ENCODE measurements at places on chromosomes 7 and 10.
A peak's percentile ranks its signal among the peaks of the same experiment; 100 is the strongest.

DNA sequence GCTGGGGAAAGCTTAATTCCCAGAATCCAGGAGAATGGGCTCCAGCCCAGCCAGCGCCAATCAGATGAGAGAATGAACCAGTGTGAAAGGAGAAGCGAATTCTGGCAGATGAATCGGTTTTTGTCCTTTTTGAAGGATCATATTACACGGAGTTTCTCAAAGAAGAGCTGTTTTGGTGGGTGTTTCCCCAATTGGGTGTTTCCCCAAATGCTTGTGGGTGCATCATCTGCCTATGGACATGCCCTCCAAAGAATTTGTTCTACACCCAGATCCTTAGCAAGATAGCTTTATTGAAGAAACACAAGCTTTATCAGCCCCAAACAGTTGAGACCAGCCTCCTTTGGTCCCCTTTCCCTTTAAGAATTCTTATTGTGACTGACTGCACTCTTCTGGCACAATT, 186.5 kb upstream of the GPR26 start:
- no peak for DNase-seq

DNA sequence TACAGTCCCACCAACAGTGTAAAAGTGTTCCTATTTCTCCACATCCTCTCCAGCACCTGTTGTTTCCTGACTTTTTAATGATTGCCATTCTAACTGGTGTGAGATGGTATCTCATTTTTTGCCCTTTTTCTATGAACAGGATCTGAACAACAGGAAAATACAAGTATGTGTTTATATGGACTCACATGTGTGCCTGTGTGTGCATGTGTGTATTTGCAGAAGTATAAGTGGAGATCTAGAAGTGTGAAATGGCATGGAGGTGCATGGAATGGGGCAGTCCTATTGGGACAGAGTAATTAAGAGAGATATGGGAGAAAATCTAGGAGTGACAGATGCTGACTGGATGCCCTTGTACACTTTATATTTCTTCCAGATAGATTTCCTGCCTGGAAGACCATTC, 111.6 kb upstream of the PCGF5 start:
- DNase-seq: no peak

- DNase-seq: no peak
These were observed 417.9 kb downstream of the AUTS2 start for GRCh38 chr7:70016044-70016770.

GRCh38 chr7:6395898-6396595, 51.7 kb downstream of the DAGLB start:
- DNase-seq: no peak

DNA sequence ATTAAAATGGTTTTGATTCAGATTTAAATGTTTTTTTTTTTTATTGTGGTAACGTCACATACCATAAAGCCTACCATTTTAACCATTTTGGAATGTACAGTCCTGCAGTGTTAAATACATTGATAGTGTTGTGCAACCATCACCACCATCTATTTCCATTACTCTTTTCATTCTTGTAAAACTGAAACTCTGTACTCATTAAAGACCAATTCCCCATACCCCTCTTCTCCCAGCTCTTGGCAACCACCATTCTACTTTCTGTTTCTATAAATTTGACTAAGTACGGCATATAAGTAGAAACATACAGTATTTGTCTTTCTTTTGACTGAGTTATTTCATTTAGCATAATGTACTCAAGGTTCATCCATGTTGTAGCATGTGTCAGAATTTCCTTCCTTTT, 96.2 kb downstream of the EXOC4 start:
- no peak for DNase-seq

- DNase-seq: no peak
These were observed 1.9 kb downstream of the MRPS33 start for GRCh38 chr7:141012696-141013344.

GRCh38 chr7:157932498-157933218, 595.9 kb downstream of the DNAJB6 start:
- no peak for DNase-seq

DNA sequence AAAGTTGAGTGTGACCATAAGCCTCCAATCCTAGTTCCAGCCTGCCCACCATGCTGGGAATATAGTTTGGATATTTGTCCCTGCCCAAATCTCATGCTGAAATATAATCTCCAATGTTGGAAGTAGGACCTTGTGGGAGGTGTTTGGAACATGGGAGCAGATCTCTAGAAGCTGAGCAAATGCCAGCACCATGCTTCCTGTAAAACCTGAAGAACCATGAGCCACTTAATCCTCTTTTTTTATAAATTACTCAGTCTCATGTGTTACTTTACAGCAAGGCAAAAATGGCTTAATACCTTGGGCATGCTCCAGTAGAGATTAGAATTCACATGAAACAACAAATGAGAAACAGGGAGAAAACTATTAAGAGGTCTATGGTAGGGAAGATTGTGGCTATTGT, 27.2 kb downstream of the STEAP1 start:
- no peak for DNase-seq

- DNase-seq: no peak
These were observed 24.4 kb upstream of the FIGNL1 start for GRCh38 chr7:50474382-50475160.

DNA sequence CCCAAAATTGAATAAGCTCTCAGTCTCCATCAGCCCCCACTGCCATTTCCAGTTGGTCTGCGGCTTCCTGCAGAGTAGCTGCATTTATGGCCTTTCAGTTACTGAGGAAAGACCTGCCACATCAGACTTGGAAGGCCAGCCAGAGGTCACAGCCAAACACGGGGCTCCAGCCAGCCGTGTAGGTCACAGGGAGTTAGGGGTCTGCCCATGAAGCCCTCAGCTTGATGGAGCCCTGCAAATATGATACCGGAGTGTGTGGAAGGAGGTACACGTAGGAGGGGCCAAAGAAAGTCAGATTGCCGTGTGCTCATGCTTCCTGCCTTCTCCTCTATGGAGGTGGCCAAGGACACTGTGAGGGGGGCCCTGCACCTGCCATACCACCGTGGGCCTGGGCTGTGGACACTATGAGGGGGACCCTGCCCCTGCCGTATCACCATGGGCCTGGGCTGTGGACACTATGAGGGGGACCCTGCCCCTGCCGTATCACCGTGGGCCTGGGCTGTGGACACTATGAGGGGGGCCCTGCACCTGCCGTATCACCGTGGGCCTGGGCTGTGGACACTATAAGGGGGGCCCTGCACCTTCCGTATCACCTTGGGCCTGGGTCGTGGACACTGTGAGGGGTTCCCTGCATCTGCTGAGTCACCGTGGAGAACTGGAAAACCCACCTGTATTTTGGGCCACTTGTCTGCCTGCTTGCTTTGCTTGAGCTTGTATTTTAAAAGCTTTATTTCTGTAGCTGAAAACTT, 335.7 kb upstream of the SHH start:
- no peak for DNase-seq

GRCh38 chr7:33854801-33855350, 50.5 kb upstream of the BMPER start:
- no peak for DNase-seq

GRCh38 chr10:104321226-104321625, 17.0 kb downstream of the ITPRIP start:
- DNase-seq: no peak

DNA sequence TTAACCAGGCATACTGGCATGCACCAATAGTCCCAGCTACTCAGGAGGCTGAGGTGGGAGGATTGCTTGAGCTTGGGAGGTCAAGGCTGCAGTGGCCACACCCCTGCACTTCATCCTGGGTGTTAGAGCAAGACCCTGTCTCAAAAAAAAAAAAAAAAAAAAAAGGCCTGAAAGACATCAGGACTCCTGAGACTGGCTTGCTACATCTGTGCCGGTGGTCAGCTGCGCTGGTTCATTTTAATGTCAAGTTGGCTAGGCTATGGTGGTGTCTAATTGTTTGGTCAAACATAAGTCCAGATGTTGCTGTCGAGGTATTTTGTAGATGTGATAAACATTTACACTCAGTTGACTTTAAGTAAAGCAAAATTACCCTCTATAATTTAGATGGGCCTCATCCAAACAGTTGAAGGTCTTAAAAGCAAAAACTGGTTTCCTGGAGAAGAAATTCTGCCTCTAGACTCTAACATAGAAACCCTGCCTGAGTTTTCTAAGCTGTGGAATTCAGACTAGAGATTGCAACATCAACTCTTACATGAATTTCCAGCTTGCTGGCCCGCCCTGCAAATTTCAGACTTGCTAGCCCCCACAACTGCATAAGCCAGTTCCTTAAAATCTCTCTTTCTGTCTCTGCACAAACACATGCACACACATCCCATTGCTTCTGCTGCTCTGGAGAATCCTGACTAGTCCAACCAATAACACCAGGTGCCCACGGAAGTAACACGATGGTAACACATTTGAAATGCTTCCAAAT, 18.2 kb downstream of the MYOF start:
- DNase-seq: no peak

GRCh38 chr7:107090457-107090856, 46.0 kb downstream of the PRKAR2B start:
- DNase-seq: no peak

GRCh38 chr7:128909625-128910568, 612 bp downstream of the KCP start:
- DNase-seq: peak; percentile 52

- no peak for DNase-seq
These were observed 93.1 kb downstream of the JCAD start for GRCh38 chr10:29966269-29966668.

GRCh38 chr10:132787495-132788179, 1.7 kb upstream of the NKX6-2 start:
- no peak for DNase-seq

DNA sequence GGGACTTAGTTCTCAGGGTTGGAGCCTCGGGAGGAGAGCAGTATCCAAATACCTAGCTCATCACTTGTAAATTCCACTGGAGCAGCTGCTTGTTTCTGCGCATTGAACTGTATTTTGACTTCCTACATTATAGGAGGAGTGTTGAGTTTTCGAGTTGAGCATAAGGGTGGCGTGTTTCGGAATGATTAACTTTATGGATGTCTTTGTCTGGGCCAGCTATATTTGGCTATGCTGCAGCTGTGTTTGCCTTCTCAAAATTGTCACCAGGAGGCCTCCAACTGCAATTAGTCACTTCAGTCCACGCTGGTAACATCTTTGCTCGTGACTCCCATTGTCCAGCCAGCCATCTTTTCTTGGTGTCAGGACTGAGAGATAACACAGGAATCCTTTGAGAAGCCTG, 9.1 kb downstream of the CELF2 start:
- DNase-seq: no peak

GRCh38 chr7:44914992-44915607, 29.8 kb upstream of the PURB start:
- no peak for DNase-seq

- no peak for DNase-seq
These were observed 252.3 kb upstream of the KLF14 start for GRCh38 chr7:130986261-130986690.

DNA sequence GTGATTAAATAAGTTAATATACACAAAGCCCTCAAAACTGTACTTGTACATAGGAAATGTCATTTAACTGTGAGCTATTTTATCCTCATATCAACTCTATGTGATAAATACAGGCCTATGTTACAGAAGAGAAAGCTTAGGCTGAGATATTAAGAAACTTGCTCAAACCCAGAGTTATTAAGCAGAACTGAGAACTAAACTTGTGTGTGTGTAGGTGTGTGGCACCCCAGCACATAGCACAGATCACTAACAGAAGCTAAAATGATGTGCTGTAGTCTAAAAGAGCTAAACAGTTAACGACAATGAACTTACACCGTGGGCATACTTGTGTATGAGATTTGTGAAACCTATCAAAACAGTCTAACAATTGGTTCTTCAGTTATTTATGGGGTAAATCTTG, 34.5 kb downstream of the MTPN start:
- DNase-seq: no peak

DNA sequence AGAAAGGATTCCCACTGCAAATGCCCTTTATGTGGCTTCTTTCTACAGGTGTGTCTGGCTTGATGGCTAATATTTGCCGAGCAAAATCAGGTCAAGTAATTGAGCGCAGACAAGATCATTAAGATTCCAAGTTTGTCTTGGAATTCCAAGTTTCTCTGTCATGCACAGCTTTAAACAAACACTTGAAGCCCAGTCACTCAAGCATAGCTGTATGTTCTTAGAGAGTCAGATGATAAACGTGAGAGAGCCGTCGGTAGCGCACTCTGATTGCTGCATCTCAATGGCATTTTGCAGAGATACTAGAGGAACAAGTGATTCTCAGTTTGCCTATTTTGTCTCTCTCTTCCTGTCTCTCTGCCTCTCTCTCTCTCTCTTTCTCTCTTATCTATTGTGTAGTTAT, 658 bp downstream of the DMBT1 start:
- DNase-seq: no peak

GRCh38 chr10:14325325-14325955, 5.3 kb downstream of the FRMD4A start:
- DNase-seq: no peak

- DNase-seq: no peak
These were observed 55.2 kb downstream of the TWIST1 start for GRCh38 chr7:19062216-19062615.

DNA sequence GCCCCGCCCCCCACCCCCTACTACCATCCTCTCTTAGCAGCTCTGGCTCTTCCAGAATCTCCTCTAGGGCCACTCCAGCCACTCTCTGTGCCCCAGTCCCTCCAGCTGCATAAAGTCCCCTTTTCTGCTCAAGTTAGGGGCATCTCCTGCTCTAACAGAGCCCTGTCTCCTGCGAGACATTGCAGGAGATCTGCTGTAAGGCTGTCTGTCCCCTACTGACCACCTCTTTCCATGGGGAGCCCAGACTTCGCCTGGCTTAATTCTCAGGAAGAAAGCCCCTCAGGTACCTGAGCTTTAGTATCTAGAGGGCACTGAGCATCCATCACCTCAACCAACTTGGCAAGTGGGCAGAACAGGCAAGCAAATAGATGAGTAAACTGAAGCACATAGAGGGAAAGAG, 200.7 kb upstream of the ZMIZ1 start:
- no peak for DNase-seq

GRCh38 chr7:117476557-117477215, 3.1 kb upstream of the CFTR start:
- DNase-seq: no peak

All from HuH-7.5 (cell line).